ENCODE measurements at places on chromosomes 7 and 10.

DNA sequence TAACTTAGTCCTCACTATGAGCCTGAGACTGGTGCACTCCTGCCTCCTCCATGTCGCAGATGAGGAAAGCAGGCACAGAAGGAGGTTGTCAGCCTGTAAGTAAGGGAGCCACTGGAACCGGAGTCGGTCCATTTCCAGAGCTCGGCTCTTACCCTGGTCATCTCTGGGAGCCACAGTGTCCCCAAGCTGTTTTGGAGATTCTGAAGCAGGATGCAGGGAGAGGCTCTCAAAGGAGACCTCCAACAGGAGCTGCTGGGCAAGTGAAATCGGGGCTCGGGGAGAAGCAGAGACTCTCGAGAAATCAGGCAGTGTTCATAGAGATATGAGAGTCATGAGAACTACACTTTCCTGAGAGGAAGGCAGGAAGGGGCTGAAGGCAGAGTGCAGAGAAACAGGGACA lies 39.0 kb downstream of the VSTM4 start:
- no peak for DNase-seq

DNA sequence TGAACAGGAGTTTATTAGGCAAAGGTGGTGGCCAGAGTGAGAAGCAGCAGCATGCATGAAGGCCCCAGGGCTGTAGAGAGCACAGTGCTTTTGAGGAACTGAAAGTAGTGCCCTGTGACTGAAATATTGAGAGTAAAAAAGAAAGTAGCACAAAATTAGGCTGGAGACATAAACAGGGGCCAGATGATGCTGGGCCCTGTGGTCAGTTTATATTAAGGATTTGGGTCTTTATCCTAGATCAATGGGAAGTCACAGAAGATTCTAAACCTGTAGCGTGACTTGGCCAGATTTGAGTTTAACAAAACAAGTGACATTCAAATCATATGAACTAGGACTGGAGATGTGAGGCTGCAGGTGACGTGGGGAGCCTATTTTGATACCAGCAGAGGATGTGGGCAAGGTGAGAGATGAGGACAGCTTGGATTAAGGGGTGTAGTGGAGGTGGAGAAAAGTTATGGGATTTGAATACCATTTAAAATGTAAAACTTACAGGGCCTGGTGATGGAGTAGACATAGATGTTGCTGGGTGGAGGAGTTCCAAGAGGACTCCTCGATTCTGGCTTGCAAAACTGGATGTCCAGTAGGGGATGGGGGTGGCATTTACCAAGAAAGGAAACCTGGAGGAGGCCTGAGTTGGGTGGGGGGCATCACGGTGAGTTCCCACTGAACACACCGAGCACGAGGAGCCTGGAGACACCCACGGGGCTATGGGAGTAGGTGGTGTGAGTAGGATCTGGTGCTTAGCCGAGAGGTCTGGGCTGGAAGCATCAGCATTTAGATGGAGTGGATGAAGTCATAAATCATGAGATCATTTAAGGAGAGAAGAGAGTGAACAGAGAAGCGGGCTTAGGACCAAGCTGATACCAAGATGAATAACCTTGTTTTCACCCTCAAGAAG lies 52.8 kb downstream of the HHEX start:
- DNase-seq = no peak

- DNase-seq = no peak
Observed at GRCh38 chr10:60299961-60300883, 89.5 kb downstream of the ANK3 start.

- DNase-seq = no peak
Observed at GRCh38 chr10:112330607-112331160, 43.2 kb upstream of the ACSL5 start.

GRCh38 chr7:122803323-122803722 lies 82.9 kb downstream of the CADPS2 start:
- DNase-seq = no peak
